Non-pigmented ciliary epithelial cell (primary cell): ENCODE measurements at places on chromosomes 5 and 9.
A peak's percentile ranks its signal among the peaks of the same experiment; 100 is the strongest.

- no peak for DNase-seq
Observed at GRCh38 chr5:177446200-177447065, at the start of gene PRR7. Gene PRR7, plus strand, starts transcription at chr5:177446814. Its CDS starts 8,254 bp downstream, at chr5:177455068.

DNA sequence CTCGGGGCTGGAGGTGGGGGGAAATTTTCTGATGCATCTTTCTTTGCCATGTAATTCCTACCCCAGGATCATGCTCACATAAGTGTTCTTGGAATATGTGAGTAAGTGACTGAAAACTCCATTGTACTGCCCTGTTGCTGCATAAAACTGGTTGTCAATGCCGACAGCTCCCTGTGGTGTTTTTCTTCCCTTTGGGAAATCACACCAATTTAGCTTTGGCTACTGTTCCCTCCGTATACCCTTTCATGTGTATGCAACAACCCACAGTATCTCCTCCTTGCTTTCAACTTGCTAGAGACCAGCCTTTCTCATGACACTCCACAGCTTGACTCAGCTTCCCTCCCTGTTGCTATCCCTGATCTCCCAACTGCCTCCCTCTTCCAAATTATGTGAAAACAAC lies 240.6 kb downstream of the TRIM32 start:
- no peak for DNase-seq

- no peak for DNase-seq
Observed at GRCh38 chr5:154514331-154514730, 36.3 kb upstream of the HAND1 start.

GRCh38 chr5:177429248-177430040 lies 3.0 kb downstream of the GRK6 start:
- no peak for DNase-seq

DNA sequence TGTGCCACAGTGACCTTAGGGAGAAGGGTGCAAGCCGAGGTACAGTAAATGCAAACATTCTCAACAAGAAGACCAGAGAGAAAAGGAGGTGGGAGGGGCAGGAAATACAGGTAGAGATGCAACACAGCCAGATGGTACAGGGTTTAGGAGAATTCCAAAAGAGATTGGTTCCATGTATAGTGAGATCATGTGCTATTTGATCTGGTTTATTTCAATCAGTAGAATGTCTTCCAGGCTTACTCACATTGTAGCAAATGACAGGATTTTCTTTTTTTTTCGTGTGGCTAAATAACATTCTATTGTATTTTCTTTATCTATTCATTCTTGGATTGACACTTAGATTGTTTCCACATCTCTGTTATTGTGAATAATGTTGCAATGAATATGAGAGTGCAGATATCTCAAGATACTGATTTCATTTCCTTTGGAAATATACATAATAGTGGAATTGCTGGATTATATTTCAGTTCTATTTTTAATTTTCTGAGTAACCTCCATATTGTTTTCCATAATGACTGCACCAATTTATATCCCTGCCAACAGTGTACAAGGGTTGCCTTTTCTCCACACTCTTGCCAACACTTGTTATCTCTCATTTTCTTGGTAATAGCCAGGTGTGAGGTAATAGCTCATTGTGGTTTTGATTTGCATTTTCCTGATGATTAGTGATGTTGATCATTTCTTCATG lies 107.8 kb upstream of the GAS1 start:
- DNase-seq: no peak

DNA sequence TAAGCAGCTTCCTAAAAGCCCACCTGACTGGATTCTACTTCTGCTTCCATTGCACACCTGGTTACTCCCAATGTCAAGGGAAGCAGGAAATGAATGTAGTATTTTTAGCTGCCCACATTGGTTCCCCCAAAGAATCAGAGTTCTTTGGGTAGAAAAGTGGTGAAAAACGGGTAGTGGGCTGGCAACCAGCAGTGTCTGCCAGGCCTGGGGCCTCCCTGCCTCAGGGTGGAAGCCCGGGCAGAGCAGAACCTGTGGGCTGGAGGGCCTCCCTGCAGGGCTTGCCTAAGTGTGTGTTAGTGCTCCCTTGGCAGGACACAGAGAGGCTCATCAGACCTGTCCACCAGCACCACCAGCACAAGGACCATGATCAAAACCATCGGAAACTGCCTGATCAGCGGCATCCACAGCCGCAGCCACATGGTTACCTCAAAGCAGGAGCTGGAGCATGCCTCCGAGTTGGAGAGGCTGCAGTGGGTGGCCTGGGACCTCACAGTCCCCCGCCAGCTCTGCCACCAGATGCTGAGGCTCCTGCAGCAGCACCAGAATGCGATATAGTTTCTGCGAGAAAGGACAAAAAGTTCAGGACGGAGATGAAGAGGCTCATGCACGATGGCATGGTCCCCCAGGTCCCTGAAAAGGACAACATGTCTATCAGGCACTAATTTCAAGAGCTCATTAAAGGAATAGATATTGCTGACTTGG lies 72.2 kb downstream of the PTPDC1 start:
- DNase-seq: no peak

DNA sequence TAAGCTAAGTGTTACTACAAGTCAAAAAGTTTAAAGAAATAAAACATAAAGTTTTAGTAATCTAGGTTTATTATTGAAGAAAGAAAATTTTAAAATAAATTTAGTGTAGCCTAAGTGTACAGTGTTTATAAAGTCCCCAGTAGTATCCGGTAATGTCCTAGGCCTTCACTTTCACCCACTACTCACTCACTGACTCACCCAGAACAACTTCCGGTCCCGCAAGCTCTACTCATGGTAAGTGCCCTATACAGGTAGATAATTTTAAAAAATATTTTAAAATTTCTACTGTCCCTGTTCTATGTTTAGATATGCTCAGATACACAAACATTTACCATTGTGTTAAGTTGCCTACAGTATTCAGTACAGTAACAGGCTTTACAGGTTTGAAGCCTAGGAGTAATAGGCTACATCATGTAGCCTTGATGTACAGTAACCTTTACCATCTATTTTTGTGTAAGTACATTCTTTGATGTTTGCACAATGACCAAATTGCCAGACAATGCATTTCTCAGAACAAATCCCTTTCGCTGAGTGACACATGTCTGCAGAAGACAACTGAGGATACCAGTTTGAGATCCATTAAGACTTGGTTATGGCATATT lies 253.6 kb downstream of the TRIM32 start:
- no peak for DNase-seq

DNA sequence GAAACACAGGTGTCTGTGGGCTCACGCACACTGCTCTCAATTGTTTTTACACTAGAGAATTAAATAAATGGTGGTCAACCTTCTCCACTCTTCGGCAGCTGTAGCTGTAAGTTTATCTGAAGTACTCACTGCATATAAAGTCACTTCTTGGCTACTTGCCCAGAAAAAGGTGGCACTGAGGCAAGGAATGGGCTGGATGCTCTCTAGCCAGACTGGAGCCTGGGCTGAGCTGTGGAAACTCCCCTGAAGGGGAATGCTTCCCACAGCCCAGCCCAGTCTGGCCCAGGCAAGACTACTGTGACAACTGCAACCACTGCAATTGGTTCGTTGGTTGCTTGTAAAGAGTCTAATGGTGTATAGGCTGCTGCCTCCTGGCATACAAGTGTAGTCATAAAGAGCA lies 4.5 kb downstream of the LEAP2 start:
- no peak for DNase-seq

GRCh38 chr5:20680718-20681302 lies 692.8 kb upstream of the CDH18 start:
- DNase-seq: no peak

- DNase-seq: no peak
Observed at GRCh38 chr5:83942155-83942554, 221.5 kb upstream of the HAPLN1 start.

- no peak for DNase-seq
Observed at GRCh38 chr9:98529841-98530240, 178.9 kb downstream of the GABBR2 start.

DNA sequence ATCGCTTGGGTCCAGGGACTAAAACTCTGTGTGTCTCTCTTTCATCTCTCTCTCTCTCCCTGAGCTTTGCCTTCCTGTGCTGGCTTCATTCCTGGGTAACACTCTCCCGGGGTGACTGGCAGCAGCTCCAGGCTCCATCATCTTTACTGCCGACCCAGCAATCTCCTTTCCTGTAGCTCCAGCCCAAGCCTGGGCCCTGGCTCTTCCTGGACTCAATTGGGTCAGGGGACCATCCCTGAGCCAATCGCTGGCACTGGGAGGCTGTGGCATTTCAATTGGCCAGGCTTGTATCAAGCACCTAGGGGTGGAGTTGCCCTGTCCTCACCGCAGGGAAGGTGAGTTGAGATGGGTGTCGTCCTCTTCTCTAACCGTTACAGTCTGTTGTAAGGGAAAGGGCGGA lies 31.9 kb downstream of the FAM240B start:
- DNase-seq: no peak

GRCh38 chr5:163695830-163696578 lies 190.6 kb downstream of the MAT2B start:
- DNase-seq: peak; percentile 60

DNA sequence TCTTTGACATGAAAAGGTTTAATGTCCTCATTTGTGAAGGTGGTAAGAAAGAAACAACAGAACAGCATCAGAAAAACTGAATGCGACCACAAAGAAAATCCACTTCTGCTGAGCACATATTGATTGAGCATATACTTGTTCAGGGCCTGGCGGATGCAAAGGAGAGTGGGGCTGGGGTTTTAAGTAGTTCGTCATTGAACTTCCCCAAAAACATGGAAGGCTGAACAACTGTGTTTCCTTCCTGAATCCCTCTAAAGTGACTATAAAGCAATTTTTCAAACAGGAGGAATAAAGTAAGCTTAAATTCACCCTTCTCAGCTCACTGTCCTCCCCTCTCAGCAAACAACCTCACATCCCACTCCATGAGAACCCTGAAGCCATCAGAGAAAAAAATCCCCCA lies 262.9 kb downstream of the AGTPBP1 start:
- DNase-seq: no peak

DNA sequence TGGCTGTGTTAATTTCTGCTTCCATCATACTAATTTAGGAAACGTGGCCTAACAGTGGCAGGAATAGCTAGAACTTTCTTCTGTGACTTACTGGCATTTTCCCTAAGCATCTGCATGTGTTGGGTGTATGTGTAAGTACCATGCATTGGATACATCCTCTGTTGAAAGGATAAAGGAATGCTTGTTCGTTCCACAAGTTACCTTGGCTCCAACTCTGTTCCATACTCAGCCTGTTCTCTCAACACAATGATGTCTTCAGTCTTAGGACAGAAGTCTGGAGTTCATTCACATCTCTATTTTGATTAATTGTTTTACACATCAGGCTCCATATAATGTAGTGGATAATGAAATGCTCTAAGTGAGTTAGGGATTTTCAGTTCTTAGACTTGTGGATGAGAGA lies 190.1 kb upstream of the DMRT1 start:
- no peak for DNase-seq

DNA sequence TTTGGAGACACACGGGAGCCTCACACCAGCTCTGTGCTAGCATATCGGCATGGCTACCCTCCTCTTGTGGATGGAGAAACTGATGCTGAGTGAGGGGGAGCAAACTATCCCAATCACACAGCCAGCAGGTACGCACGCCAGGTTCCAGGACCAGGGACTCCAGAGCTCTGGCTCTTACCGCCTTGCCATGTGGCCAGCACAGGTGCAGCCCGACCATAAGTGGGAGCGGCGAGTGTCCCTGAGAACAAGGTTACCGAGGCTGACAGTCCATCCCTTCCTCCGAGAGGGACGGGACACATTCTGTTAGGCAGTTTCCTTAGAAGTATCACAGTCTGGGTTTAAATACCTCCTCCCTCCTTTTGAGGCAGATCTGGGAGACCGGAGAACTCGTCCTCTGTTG lies 86.0 kb downstream of the PAX5 start:
- DNase-seq: no peak
